ENCODE measurements at places on chromosomes 12 and 14.

DNA sequence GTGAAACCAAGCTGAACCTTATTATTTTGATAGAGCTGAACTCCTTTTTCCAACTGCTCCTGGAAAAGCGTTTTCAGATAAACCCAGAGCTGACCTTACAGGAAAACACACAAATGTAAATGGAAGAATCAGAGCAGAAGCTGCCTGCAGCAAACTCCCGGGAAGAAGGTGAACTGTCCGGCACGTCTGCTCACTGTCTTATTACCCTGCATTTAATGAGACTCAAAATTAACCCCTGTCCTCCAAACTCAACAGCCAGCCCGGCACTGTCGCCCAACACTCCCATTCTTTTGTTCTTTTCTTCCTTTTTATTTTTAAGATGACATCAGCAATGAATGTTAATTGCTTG lies 1046.9 kb upstream of the FLRT2 start:
- DNase-seq, result no peak

DNA sequence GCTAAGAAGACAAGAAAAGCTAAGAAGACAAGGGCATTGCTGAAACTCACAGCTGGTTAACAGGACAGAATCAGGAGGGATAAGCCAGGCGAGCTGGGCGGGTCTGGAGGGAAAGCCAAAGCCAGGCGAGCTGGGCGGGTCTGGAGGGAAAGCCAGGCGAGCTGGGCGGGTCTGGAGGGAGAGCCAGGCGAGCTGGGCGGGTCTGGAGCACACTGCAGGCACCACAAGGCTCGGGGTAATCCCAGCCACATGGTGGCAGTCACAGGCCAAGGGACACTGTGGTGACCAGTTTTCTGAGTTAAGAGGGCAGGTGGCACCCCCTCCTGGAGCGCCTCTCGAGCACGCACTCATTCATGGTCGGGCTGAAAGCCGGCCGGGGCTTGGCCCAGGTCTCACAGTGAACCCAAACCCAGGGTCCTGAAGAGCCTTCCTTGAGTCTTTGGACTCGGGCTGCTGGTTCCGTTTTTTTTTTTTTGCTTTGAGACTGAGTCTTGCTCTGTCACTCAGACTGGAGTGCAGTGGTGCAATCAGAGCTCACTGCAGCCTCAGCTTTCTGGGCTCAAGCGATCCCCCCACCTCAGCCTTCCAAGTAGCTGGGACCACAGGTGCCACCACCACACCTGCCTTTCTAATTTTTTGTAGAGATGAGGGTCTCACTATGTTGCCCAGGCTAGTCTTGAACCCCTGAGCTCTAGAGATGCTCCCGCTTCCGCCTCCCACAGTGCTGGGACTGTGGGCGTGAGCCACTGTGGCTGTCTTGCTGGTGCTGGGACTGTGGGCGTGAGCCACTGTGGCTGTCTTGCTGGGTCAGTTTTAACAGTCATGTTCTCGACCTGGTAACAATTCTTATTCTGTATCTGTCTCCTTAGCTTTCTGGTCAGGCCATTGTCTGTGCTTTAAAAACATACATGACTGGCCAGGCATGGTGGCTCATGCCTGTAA lies 40.2 kb downstream of the HSP90AA1 start:
- peak; percentile 32 for DNase-seq

DNA sequence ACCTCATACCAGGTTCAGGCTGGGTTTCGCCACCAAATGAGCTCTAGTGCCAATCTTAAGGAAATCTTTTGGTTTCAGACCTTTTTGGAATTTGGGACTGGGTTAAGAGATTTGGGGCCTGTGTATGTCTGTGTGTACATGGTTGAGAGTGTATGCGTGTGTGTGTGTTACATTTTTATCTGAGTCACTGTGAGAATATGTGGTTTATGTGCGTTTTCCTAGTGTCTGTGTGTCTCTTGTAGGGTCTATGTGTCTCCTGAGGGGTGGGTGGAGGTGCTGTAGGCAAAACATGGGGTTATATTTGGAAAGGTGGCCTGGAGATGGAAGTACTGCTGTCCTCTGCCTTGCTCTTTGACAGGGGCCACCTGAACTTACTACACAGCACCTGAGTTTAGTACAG lies 17.9 kb downstream of the C12orf43 start:
- DNase-seq, result no peak

DNA sequence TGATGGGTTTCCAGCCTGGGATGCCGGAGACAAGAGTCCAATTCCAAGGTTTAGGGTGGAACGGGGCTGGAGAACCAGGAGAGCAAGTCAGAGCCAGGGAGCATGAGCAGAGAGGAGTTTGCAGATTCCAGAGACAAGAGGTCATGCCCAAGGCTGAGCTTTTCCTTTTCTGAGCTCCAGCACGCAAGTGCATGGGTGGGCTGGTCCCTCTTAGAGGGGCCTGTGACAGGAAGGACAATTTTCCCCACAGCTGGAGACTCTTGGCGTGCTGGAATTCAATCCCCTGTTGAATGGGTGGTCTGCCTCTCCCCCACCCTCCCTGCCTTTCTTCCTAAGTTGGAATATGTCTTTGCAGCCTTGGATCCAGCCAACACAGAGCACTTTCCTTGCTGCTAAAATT lies 431.9 kb downstream of the BCL11B start:
- no peak for DNase-seq

GRCh38 chr12:20757-21156 lies 45.8 kb upstream of the IQSEC3 start:
- DNase-seq, result no peak

DNA sequence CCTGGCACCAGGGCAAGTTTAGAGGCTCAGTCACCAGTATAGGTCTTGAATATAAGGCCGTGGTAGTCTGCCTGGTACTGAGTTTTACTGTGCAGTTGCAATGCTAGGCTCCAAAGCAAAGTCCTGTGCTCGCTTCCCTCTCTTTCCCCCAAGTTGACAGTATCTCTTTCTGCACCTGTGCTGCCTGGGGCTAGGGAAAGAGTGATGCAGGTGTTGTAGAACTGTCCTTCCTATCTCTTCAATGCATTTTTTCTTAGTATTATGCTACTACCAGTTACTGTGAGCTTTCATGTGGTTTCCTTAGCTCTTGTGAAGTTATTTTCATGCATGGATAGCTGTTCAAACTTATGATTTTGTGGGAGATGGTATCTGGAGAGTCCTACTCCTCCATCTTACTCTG lies 359.2 kb downstream of the SYT1 start:
- DNase-seq, result no peak

- DNase-seq, result peak; percentile 38
Observed at GRCh38 chr12:57619434-57620244, 8.4 kb downstream of the ARHGEF25 start.

DNA sequence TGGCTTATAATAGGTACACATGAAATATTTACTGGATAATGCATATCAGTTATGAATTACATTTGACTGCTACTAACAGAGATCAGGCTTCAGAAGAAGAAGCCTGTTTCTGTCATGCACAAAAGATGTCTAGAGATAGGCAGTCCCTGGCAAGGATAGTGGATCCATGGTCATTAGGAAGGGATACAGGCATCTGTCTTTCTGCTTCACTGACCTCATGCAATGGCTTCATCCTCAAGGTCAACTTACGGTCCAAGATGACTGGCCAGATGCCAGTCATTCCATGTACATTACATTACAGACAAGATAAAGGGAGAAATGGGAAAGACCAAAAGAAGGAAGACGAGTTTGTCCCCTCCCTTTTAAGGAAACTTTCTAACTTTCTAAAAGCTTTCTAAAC lies 94.0 kb downstream of the NUAK1 start:
- DNase-seq, result no peak

DNA sequence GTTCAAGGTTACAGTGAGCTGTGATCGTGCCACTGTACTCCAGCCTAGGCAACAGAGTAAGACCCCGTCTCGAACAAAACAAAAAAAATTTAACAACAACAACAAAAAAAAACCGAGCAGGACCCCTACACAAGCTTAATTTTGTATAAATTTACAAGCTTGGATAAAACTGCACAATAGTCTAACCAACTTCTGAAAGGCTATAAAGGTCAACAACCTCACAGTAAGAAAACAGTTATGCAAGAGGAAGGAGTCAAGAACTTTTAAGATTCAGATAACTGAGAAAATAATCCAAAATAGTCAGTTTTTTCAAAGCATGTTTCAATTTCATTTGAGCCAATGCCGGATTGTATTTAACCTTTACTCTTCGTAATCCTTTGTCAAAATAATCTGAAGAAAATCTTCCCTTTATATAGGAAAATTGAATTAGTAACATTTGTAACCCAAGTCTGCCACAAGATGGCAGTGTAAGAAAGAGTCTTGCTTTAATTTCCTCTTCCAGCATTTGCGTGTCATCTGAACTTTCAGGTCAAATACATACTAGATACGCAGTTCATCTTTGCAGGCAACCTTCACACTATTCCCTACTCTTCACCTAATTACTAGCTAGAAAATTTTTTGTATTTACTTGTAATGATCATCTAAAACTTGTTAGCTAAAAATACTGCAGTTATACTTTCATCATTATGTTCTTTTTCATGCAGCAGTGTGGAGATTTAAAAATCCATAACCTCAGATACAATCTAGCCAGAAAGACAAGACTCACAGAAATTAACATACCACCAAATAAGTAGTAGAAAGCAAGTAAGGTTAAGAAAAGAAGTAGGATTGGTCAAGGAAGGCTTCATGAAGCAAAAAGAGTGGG lies 5.8 kb downstream of the CCNB1IP1 start:
- peak; percentile 52 for DNase-seq

DNA sequence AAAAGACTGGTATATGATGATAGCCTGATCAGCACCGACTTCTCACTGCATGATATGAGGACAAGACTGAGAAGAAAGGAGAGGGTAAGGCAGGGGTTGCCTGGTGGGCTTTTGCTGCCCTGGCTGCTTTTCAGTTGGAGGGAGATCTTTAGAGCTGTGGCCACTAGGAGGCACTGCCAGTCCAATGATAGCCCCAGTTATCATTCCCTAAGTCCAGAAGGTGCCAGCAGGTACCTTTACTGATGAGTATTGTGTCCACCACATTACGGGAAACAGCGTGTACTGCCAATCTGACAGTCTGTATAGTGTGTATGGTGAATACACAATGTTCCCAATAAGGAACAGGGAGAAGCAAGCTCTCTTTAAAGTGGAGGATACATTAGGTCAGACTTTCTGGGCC lies 55.8 kb upstream of the CCDC175 start:
- DNase-seq, result no peak

- DNase-seq, result peak; percentile 97
Observed at GRCh38 chr12:123670882-123671728, at the start of gene TCTN2. TSS of gene TCTN2 (plus strand) at chr12:123671113. CDS start at chr12:123671241, 128 bp downstream.

DNA sequence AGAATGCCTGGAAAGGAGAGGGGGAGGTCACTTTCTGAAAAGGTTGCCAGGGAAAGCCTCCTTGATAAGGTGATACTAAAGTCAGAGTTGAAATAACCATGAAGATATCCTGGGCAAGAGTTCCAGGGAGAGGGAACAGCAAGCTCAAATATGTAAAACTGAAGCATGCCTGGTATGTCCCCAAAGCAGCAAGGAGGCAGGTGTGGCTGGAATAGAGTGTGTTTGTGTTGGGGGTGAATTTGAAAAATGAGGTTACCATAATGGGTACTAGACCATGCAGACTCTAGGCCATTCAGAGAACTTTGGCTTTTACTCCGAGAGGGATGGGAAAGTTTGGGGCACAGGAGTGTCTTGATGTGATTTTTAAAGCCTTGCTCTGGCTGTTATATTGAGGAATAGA lies 66.7 kb upstream of the PTCSC3 start:
- DNase-seq, result no peak

DNA sequence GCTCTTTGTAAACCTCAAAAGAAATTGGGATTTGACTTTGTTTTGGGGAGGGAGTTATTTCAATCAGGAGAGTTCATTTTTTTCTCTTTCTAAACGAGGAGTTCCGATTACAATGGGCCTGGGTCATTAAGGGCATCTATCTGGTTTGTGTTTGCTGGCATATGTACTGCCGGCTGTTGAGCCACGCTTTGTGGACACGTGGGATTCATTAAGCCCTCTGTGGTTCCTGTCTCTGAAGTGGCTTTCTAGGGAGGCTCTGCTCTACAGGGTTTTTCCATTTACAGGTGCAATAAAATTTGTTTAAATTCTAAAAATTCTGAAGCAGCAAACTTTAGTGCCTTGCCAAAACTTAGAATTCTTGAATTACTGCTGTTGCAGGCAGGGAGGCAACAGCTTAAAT lies 57.9 kb downstream of the GNS start:
- DNase-seq, result no peak

DNA sequence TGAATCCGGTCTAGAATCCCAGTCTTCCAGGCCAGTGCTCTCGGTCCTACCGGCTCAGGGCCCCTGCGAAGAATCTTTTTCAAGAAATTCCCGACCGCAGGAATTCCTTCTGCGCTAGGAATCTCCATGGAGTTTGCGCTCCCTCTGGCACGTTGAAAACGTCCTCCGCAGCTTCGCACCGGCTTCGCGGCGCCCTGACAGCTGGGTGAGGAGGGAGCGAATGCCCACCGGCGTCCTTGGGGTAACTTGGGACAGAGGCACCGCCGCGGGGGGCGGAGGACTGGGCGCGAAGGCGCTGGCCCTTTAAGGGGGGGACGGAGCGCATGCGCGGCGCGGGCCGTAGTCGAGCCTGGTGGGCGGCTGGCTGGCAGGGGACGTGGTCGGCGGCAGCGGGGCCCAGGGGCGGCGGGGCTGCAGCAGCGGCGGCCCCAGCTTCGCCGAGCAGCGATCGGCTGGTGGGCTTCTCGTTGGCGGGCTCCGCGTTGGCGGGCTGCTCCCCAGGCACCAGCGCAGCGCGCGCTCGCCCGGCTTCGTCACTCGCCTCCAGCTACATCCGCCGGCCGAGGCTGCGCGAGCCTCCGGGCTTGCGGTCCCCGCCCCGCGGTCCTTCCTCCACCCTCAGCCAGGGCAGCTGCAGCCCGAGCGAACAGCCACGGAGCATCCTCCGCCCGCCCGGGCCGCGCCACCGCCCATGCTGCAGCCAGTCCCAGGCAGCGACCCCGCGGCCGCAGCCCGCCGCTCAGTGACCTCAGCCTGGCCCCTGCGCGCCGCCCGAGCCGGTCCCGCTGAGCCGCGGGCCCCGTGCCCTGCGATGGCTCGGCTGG lies at the start of gene VASH1:
Gene VASH1, plus strand, starts transcription at position 333 of the 824 bp plus-strand sequence. CDS start 1,354 bp downstream, outside the sequence.
- peak; percentile 72 for DNase-seq

- peak; percentile 67 for DNase-seq
Observed at GRCh38 chr12:56521590-56522371, at the start of gene RBMS2. TSS of gene RBMS2 (plus strand) at chr12:56521820. CDS start at chr12:56522024, 204 bp downstream.

DNA sequence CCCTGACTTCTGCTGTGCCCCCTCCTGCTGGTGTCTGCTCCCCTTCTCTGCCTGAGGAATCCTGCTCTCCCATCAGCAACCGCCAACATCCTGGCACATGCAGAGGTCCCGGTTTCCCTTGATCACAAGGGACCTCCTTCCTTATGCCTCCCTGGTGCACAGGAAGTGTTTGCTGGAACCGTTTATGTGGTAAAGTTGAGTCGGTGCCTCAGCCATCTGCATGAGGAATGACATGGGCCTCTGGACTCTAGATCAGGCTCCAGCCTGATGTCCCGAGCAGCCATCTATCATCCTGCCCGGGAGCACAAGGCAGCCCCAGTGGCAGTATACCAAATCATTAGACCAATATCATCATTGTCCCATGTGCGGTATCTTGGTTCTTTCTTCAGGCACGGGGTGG lies 90.4 kb downstream of the BORCS5 start:
- DNase-seq, result no peak

- DNase-seq, result no peak
Observed at GRCh38 chr12:95723693-95724384, 66.7 kb downstream of the NTN4 start.

- DNase-seq, result peak; percentile 63
Observed at GRCh38 chr12:68259318-68259940, 6.0 kb upstream of the IL22 start.

GRCh38 chr12:108860443-108860842 lies 3.1 kb upstream of the SSH1 start:
- DNase-seq, result no peak
